ENCODE measurements at places on chromosomes 3 and 15. TPM values are rescaled to one million over a fixed set of nuclear protein-coding genes. Genes with fewer than 3 reads are reported as not detected.

DNA sequence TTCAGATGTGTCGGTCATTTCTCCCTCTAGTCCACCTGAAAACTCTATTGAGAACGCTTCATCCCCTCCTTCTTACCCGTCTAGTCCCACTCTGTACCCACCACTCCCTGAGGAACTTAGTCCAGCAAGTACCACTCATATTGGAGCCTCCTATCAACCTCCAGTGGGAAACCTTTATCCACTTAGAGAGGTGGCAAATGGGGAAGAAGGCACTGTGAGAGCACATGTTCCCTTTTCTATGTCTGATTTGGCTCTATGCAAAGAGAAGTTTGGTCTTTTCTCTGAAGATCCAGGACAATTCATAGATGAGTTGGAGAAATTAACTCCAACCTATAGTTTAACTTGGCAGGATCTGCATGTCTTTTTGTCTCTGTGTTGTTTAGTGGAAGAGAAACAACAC is 17.0 kb upstream of the RPN1 start:
- no peak for DNase-seq

DNA sequence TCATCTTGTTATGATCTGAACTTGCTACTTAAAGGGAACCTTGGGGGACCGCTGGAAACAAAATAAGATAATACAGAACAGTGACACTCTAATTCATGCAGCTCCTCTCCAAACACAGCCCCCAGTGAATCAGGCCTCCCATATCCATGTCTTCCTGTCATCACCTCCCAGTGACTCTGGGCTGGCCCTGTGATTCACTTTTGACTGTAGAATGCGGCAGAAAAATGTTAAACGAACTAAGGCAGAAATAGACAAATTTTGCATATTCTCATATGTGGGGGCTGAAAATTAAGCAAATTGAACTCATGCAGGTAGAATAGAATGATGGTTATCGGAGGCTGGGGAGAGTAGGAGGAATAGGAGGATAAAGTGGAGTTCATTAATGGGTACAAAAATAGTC is 20.2 kb upstream of the GADL1 start:
- DNase-seq: no peak

DNA sequence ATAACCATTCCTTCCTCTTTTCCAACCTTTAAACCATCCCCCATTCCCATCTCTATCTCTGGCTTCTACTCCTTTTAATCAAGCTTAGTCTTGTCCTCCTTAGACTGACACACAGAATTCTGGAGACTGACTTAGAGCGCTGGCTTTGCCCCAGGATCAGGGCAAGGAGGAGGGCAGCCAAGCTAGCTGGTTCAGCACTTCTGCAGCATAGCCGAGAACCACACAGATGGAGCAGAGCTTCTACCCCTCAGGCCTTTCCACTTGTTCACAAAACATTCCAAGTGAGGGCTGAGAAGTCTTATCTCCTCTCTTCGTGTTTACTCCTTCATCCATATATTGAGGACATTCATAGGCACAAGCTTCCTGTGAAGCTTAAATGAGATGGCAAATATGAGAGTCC is 246.5 kb upstream of the PEX5L start:
- DNase-seq: no peak

TNK2 gene
- total RNA-seq: 3.7 TPM

- peak; percentile 22 for DNase-seq
These were observed 232.9 kb upstream of the RGMA start for GRCh38 chr15:93321881-93322282.

DNA sequence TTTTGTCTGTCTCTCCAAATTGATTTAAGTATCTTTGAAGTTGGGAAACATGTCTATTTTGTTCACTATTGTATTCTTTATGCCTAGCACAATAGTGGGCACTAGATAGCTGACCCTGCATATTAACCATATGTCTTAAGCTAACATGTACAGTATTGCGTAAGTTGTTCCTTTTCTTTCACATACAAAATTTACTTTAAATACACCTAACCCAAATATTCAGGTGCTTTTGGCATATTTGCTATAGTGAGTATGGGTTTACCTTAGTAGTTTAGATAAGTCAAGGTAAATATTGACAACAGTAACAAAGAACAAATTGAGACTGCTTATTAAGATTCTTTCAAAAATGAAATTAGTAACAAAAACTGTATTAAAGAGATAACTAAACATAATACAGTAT is 50.9 kb downstream of the NRG4 start:
- DNase-seq: no peak

- DNase-seq: no peak
These were observed 581.1 kb upstream of the SEMA6D start for GRCh38 chr15:47136236-47136635.

DNA sequence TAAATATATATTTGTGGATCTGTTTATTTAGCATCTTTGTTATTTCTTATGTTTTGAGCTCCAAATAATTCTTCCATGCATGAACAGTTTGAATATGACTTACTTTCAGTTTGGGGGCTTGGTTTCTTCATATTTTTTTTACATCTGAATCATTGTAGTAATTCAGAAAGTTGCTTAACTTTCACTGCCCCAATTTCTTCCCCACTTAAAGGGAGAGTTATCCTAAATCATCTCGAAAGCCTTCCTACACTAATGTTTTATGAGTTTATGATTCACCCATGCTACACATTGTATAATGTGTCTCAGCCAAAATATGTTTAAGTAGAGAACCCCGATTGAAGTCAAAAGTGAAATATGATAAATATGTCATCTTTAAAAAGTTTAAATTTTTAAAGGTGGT is 47.8 kb downstream of the SPRED1 start:
- no peak for DNase-seq

MYZAP gene
- total RNA-seq: 1.5 TPM

- no peak for DNase-seq
These were observed 15.7 kb downstream of the THOC7 start for GRCh38 chr3:63847718-63848450.

DNA sequence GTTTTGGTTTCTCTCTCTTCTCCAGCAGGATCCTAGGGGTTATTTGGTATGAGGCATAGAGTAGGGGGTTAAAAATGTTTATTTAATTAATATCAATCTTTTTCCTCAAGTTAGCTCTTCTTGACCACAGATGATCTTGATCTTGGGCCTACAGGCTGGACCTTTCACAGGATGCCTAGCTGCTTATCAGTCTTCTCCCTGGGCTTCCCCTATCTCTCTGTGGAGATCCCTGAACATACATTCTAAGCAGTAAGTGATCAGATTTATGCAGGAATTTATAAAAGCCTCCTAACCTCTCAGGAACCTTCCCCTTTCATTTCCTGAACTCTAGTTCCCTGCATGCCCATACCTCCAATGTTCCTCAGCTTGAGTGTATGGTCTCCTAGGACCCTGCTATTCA is 428.3 kb downstream of the TBC1D5 start:
- DNase-seq: no peak

GATM gene
- total RNA-seq: 0.78 TPM

Measured in H4 (cell line).